Activated T-helper 9 cell treated with anti-CD3 and anti-CD28 coated beads, Interleukin-2, amount 50 U/mL, for 16 hours (primary cell): ENCODE measurements at places on chromosomes 12 and 14.

DNA sequence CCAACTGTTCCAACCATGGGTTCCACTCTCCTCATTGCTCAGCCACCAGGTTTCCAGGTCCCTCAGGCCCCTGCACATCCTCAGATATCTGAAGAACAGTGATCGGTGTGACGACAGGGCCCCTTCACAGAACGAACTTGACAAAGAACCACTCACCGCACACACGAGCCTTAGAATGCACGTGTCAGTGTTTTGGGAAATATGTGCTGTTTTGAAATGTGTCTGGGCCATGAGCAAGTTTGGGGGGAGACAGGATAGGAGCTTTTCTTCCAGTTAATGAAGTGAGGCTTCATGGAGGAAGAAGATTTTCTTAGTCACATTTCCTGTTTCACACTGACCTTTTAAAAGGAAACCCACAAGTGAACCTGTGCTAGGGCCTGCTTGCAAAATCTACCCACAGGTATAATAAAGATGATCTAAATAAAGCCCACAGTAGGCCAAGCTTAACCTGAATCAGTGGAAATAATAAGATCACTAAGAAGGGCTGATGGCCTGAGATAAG is 58.6 kb downstream of the ZFP36L1 start:
- DNase-seq, result peak; percentile 15

DNA sequence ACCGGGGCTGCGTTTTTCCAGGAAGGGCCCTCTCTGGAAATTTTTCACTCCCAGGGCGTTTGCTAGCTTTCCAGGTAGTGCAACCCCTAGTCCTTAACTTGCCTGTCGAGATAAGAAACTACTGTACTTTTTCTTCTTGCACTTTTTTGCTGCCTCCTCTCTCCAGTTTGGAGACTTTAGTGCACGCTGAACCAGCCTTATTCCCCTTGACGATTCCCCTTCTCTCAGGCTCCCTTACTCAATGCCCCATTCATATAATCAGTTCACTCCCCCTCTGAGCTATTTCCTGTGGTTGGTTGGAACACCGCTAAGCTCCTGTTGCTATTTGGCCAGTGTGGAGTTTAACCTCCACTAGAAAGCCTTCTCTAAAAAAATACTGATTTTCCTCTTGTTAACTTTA is 682 bp downstream of the CREBL2 start:
- no peak for DNase-seq

GRCh38 chr12:106133136-106134087 is 5.3 kb downstream of the NUAK1 start:
- no peak for DNase-seq

DNA sequence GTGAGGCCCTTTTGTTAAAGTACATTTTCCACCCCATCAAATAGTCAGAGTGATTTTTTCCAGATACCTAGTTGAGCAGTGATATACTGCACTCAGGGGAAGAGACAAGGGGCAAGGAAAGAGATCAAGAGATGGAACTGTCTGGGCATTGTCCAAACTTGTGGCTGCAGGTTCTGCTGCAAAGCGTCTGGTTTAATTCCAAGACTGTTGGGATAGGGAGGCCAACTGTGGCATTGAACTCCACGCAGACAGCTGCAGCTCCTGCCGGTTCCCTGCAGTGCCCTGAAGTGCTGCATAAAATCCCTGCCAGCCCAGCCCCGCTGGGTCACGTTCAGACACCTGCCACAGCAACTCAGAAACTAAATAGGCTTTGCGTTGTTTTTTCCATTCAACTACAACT is 30.5 kb downstream of the RPH3A start:
- DNase-seq, result no peak

- no peak for DNase-seq
These were observed 403.7 kb downstream of the SLC6A15 start for GRCh38 chr12:84508851-84509260.

DNA sequence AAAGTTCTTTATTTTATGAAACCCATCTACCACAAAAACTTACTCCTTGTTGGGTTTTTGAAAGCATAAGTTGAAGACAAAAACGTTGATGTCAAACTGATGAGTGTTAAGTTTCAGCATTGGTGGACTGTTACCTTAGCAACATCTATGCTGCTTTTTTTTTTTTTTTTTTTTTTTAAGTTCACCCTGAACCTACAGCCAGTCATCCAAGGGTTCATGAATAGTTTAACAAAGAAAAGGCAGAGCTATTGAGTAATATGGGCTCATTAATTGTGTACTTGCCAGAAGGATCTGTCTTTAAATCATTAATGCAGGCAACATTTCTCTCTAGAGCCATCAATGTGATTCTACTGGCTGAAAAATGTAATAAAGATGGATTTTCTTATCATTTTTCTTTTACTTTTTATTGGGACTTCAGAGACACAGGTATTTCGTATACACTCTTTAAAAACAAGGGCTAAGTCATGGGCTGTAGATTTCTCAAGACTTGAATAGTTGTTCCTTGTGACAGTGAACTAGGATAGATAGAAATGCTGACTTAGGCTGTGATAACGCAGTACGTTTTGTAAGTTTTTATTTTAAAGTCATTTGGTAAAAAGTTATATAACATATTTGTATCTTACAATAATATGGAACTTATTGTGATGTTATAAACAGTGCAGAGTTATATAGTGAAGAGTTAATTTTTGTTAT is at the start of gene PTPRQ:
Gene PTPRQ (plus strand): TSS at position 262 of the 693 bp plus-strand sequence. CDS start 111 bp downstream, at position 373.
- DNase-seq, result no peak

GRCh38 chr12:26122061-26122680 is 2.7 kb downstream of the BHLHE41 start:
- DNase-seq, result peak; percentile 9

GRCh38 chr12:65464930-65465329 is 186.4 kb downstream of the MSRB3 start:
- no peak for DNase-seq

- no peak for DNase-seq
These were observed 48.1 kb upstream of the VASH1 start for GRCh38 chr14:76713121-76713520.

DNA sequence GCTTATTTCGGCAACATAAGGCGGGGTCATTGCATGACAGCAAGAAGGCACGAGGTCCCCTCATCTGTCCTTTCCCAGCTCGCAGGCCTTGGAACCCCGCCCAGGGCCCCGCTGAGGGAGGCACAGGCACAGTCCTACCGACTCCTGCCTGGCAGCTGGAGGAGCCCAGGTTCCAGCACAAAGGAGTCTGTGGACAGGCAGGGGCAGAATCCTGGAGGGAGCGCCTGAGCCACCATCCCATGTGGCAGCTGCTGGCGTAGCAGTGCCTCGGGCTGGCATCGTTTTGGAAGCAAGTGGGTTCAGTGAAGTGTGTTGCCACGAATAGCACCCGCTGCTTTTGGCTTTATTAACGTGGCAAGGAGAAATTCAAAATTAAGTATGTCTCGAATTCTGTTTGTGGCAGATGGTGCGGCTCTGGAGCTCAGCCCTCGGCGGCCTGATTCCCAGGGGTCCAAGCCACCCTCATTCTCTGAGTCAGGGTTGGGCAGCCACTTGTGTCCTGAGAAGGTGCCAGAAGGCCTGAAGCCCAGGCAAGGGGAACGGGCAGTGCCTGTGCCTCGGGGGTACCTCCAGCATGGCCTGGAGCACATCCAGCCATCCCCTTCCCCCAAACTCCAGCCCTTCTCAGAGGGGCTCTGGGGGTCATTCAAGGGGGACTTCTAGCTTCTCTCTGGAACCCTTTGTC is 35.9 kb downstream of the SLC8B1 start:
- no peak for DNase-seq

DNA sequence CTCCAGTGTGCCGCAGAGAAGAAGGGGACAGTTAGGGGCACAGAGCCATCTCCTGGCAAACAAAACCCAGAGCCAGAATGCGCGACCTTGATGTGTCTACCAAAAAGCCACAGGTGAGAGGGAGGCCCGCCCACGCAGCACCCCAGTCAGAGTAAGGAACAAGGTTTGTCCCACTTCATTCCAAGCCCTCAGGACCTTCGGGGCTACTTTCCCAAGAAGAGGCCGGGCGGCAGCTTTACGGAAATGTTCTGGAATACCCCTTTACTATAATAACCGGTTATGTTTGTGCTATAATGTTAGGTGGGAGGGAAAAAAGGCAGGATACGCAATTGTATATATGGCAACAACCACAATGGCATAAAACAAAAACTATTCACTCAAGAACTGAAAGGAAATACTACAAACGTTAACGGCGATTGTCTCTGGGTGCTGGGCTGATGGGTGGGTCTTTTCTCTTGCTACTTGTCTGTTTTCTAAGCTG is 12.3 kb downstream of the CCDC88C start:
- peak; percentile 60 for DNase-seq
